ENCODE measurements at places on chromosomes 2 and 18.

DNA sequence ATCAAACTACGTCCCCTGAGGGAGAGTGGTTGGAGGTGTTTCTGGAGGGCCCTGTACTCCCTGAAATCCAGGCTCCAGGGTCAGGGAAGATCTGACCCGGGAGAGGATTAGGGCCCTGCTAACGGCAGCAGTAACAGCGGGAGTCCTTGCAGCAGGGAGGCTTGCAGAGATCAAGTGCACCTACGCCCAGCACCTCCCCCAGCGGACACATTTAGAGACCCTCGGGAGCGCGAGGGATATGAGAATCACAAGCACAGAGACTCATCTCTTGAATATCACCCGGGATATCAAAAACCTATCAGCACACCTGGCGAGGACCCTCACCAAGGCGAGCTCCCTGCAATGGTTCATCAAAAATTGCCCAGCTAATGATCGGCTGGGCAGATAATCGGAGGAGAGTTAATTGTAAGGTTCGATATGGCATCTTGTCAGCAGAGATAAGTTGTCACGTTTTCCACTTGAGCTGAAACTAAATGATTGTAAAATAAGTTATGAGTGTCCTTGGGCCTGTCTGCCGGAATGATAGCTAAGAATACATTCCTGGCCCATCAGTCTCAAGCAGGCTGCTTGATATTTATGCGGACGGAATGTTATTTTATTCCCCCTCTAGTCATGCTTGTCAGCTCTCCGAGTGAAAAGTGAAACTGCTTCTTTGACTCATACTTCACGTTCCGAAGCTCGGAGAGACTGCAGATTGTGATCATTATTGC is 209.8 kb downstream of the GBX2 start:
- DNase-seq = no peak
- no peaks in the 10 kb centered on the region for H3K27me3 ChIP-seq
- no peaks in the 10 kb centered on the region for H3K36me3 ChIP-seq
- no peak overlapping the region for H3K4me3 ChIP-seq

- no peak for DNase-seq
- no peaks in the 10 kb centered on the region for H3K36me3 ChIP-seq
- no peak overlapping the region for H3K27ac ChIP-seq
These were observed 254.8 kb downstream of the TGIF1 start for GRCh38 chr18:3704556-3705344.

DNA sequence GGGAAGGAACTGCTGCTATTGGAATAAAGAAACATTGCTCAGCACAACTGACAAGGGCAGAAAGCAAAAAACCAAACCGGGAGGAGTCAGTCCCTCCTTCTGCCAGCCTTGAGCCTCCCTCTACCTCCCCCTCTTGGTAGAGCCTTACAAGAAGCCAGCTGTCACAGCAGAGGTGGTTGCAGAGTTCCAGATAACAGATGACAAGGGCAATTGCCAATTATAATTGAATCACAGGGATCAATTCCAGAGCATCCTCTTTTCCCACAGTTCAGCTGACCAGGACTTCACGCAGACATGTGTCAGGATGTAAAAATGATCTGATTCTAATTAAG is 548.2 kb upstream of the LRRTM1 start:
- no peak overlapping the region for H3K27ac ChIP-seq
- no peaks in the 10 kb centered on the region for H3K4me1 ChIP-seq
- H3K27me3 ChIP-seq = no peaks in the 10 kb centered on the region

DNA sequence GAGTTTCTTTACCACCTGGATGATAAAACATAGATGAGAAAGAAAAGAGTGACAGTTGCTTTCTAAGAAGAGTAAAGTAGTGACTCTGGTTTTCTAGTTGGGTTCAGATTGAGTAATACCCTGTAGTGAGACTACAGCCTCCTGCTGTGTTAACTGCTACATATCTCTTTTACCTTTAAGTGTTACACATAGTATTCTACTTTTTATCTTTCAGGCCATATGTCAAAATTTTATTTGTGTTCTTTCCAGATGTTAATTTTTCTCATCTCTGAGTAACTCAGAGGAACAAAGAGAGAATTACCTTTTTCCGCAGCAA is 348.2 kb downstream of the CTNNA2 start:
- no peaks in the 10 kb centered on the region for H3K4me1 ChIP-seq
- no peak overlapping the region for H3K4me3 ChIP-seq
- no peak overlapping the region for H3K27ac ChIP-seq
- DNase-seq = no peak

DNA sequence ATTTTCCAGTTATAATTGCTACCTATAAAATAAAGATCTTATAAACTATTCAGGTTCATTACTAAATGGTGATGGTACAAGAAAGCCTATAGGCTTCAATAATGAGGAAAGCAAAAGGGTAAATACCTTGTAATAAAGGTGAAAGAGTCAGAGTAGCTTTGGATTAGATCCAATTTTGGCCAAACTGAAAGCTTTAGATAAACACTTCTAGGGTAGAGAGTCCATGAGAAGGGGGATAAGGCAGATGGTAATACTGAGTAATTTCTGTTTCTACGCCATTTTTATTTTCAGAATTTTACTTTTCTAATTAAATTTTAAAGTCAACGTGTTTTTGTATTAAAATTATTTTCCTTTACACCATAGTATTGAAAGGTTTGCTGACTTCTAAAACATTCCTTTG is 9.4 kb downstream of the CASP8 start:
- no peak for DNase-seq
- H3K27ac ChIP-seq = no peak overlapping the region
- H3K36me3 ChIP-seq = peaks cover 80% of the 10 kb centered on the region
- H3K27me3 ChIP-seq = no peaks in the 10 kb centered on the region

All from left lung (tissue), 14 donors.